ENCODE measurements at places on chromosomes 6 and 20. TPM values are rescaled to one million over a fixed set of nuclear protein-coding genes. Genes with fewer than 3 reads are reported as not detected.

Gene CCND3
- 47.7 TPM for total RNA-seq

Gene SMOC2
- not detected for total RNA-seq

- DNase-seq, result peak; percentile 33
Measured at GRCh38 chr20:18678549-18679419, 90.9 kb downstream of the DTD1 start.

GRCh38 chr6:34018961-34019606 is 126.8 kb downstream of the GRM4 start:
- DNase-seq, result no peak

GRCh38 chr6:15994814-15995459 is 133.9 kb upstream of the MYLIP start:
- DNase-seq, result no peak

GRCh38 chr6:41519305-41519744 is 26.9 kb upstream of the FOXP4 start:
- DNase-seq, result no peak

GRCh38 chr20:47466213-47466612 is 35.5 kb upstream of the NCOA3 start:
- DNase-seq, result no peak

Data from RPMI7951 (cell line).